NCI-H1092 (cell line): ENCODE measurements at places on chromosomes 13 and 19.

- DNase-seq: no peak
Measured at GRCh38 chr13:101700598-101700997, 248.1 kb downstream of the ITGBL1 start.

DNA sequence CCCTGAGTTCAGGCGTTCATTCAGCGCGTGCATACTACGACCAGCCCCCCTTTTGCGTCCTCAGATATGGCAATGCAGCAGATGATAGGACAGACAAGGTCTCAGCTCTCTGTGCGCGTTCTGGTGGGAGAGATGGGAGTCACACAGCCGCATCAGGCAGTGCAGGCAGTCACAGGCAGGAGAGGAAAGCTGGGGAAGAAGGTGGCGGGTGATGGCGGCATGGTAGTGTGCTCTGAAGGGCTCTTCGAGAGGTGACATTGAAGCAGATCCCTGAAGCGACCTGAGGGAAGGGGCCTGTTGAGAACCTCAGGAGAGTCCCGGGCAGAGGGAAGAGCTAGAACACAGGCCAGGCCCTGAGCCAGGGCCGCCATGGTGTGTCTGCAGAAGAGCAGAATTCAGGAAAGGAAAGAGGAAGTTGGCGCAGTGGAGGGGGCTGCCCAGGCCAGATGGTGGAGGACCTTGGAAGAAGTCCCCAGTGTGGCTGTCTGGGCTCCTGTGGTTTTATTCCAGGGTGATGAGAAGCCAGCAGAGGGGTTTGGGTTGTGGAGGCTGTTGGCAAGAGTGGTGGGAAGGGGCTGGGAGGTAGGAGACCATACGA, 3.5 kb downstream of the USF2 start:
- DNase-seq: no peak

DNA sequence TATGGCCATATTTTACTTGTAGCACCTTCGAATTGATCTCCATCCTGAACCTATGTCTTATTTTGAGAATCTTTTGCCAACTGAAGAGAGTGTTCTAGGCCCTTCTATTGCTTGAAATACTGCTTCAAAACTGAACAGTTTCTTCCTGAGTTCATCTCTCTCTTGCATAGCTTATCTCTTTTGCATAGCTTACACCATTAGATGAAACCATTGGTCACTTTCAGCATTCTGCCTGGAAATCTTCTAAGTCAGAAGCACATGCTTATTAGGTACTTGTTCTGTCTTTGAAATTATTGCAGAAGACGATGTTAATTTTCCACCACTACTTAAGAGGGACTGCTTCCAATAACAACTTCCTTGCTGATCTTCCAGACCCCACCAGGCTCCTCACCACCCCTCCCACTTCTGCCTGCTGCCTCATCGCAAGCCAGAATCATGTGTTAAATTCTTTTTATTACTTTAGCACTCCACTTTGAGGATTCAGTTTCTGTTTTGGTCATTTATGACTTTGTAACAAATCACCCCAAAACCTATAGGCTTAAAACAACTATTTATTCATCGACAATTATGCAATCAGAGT, 122.4 kb upstream of the MAB21L1 start:
- no peak for DNase-seq

- no peak for DNase-seq
Measured at GRCh38 chr13:45823583-45823982, 28.0 kb downstream of the SIAH3 start.

DNA sequence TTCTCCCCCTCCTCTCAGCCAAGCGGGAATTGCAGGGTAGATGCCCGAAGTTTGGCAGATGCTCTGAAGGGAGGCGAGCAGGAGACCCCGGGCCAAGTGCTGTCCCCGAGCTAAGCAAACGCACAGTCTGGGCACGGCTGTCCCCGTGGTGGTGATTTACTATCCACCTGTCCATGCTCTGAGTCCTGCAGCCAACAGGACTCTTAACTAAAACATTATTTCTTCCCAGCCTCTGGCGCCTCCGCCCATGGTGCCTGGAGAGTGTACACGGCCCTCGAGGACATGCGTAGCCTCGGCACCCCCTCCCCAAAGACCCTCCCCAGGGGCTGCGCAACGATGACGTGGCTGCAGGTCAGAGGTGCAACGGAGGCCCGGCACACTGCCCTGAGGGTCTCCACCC, 7.6 kb downstream of the TINCR start:
- DNase-seq: no peak

DNA sequence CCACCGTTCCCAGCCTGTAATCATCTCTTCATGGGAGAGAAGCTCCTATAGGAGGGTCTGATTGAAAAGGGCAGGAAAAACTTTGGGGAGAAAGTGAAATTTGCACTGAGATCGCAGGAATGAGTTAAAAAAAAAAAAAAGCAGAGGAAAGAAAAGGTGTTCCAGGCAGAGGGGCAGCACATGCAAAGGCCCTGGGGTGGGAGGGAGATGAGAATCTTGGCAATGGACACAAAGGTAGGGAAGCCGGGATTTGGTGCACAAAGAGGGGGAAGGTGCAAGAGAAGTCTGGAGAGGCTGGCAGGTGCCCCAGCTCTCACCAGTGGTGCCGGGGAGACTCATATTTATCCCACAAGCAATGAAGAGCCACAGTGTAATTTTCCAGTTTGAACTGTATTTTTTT, 16.4 kb upstream of the GPR32 start:
- no peak for DNase-seq

GRCh38 chr13:27194209-27194608, 22.6 kb upstream of the USP12 start:
- no peak for DNase-seq
